ENCODE measurements at places on chromosomes 5 and 9.

DNA sequence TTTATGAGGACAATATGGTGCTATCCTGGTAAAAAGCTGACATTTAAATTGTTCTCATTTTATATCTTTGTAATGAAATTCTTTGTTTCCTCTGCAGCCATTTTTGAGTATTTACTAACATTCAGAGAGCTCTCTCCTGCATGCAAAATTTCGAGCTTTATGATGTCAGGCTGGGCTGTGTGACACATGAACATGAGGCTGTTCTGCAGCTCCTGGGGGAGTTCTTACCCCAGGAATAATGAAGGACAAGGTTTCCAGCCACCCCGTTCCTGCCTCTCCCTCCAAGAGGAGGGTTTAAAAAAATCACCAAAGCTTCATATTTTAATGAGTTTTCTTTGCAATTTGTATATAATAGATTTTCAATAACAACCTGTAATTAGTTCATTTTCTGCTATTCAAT is 252.4 kb downstream of the HSPA4 start:
- DNase-seq, result no peak

- DNase-seq, result no peak
These were observed 95.8 kb downstream of the AOPEP start for GRCh38 chr9:94822273-94822672.

DNA sequence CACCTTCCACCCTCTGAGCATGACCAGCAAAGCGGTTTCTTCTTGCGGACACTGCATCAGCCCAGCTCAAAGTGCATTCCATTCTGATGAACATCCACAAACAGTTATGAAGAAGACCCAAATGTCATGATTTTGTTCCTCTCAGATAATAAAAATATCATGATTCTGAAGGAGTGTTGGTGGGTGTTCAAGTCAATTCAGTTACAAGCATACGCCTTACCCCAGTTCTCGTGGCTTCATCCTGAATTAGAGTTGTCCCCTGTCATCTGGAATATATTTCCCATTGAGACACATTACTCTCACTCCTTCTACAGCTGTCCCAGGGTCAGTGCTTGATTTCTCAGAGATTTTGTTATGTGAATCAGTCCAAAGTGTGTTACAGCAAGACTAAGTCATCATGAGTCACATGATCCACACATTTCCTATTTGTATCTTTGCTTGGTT is 325.4 kb downstream of the RFX3 start:
- DNase-seq, result no peak

- DNase-seq, result no peak
These were observed 59.0 kb upstream of the PALM2AKAP2 start for GRCh38 chr9:109721001-109721400.

DNA sequence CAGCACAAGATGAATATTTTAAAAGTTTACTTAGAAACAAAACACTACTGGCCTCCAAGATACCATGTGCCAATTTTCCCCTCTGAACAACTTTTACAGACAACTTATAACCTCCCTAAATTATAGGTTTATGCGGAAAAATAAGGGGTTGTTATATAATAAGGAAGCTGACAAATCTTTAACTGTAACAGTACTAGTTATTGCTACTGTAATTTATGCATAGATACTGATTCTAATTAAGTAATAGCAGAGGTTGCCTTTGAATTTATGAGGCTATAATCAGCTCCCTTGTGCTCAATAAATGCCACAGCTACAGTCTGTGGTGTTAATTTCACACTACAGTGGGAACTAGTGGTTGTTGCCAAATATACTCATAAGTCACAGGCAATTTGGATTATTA is 291.3 kb upstream of the PCSK5 start:
- no peak for DNase-seq

DNA sequence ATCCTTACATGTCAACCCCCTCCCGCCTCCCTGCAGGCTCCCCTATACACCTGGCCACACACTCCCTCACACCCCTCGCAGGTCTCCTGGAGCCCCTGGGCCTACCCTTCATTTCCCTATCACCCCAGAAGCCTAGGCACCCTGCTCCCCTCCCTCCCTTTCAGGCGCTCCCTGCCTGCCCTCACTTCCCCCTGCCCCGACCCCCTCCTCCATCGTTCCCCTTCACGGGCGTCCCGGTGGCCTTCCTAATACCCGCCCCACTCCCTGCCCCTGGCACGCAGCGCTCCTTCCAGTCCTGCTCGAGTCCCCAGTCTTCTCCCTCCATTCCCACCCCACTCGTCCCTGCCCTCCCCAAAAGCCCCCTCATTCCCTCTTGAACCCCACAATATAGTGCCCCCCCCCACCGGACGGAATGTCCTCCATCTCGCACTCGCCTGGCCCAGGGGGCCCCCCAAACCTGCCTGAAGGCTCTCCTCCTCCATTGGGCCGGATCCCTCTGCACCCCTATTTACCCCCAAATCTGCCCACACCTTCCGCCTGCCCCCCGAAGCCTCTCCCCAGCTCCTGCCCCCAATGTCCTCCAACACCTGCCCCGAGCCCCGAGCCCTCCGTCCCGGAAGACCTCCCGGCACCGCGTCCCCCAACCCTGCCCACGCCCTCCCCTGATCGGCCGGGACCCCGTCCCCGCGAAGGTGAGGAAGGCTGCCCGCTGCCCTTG is 746 bp downstream of the STRBP start:
- peak; percentile 3 for DNase-seq

GRCh38 chr9:93984860-93985259 is 29.7 kb upstream of the BARX1 start:
- no peak for DNase-seq

- DNase-seq, result no peak
These were observed 71.5 kb upstream of the MEF2C start for GRCh38 chr5:88954511-88954910.

DNA sequence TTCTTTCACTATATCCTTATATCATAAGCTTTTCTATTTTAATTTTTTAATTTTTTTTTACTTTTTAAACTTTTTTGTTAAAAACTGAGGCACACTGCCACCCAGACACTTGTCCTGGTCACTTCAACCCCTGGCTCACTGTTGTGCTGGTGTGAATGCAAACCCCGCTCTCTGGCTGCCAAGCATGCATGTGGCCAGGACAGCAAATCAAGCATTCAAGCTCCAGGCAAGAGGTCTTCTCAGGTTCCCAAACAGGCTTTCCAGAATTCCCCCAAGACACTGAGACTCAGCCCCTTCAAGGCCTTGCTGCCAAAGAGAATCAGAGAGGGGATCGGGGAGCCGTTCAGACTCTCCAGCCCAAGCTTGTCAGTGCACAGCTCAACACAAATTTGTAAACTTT is 139.9 kb downstream of the FANCC start:
- DNase-seq, result no peak

DNA sequence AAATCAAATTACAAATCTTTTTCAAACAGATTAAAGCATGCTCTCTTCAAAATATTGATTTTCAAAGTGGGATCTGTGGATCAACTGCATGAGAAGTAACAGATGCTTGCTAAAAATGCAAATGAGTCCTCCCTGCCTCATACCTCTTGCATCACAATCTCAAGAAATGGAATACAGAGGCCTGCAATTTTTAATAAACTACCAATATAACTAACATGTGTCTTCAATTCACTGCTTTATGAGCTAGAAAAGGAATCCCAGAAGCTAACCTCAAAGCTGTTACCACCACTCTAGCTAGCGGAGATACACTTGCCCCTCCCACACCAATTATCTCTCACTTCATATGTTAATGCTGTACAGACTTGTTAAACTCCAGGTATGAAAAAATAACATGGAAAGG is 9.6 kb downstream of the OR13C5 start:
- no peak for DNase-seq

GRCh38 chr5:166758151-166758550 is 1533.3 kb upstream of the WWC1 start:
- no peak for DNase-seq

- no peak for DNase-seq
These were observed 3.0 kb upstream of the HRCT1 start for GRCh38 chr9:35903049-35903448.

- DNase-seq, result no peak
These were observed 16.1 kb upstream of the FRMD3 start for GRCh38 chr9:83554278-83554677.

- no peak for DNase-seq
These were observed 3.9 kb downstream of the MAP3K1 start for GRCh38 chr5:56819060-56819881.

GRCh38 chr9:134024828-134025605 is at the start of gene BRD3OS:
Gene BRD3OS (plus strand): TSS chr9:134025481. CDS start chr9:134026748, 1,267 bp downstream.
- DNase-seq, result peak; percentile 89

DNA sequence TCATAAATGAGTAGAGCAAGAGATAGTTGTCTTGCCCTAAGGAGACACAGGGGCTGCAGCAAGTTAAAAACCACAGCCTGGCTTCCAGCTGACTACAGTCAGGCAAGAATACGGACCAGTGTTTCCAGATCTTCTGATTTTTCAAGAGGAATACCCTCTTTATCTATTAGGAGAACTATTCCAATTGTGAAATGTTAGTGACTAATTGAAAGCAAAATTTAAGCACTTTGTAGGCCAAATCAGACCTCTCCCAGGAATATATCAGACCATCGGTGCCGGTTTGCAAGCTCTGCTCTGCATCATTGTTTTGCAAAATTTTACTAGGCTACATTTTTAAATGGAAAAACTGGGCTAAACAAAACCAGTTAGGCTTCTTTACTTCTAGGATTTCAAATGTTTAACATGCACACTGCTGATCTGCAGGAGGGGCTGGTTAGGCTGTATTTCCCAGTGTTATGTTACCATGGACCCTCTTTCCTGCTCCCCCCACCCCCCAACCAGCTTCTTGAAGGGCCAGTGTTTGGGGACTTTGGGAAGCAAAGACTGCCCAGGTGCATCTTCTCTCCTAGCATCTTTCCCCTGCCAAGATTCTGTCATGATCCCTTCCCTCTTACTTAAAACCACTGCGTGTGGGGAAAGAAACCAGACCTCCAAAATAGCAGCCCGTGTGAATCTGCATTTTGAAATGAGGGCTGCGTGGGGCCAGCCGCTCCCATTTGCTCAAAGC is 1.1 kb upstream of the ARSI start:
- DNase-seq, result no peak

- no peak for DNase-seq
These were observed 277.2 kb upstream of the MPDZ start for GRCh38 chr9:13556656-13557055.

GRCh38 chr9:92151691-92152393 is 36.6 kb upstream of the SPTLC1 start:
- no peak for DNase-seq

DNA sequence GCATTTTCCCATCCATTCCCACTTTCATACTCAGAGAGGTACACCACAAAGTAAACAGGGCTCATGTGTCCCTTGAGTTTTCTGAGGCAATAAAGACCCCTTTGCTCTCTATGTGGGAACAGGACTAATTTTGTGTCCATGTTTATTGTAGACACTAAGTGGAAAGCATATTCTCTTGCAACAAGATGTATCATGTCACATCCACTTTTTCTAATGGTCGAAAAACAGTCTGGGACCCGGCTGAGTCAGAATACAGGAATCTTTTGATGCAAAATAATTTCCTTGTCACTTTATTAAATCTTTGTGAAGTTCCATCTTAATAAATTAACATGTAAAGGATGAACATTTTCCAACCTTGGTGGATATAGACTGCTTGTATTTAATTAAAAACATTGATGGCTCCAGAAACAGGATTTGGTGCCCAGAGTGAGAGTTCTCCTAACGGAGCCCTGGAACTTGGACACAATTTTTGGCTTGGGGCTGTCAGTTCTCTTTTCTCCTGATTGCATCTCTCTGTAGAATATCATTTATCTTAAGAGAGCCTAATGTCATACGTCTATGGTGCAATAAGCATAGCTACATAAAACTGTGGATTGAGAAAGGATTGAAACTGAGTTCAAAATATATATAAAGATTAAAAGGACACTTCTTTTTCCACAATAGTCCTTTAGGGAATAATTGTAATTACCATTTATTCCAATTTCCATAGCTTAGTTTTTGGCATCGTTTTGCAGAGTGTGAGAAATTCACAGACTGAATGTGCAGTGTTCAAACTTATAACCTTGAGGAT is 1116.7 kb upstream of the SEMA6A start:
- DNase-seq, result no peak

DNA sequence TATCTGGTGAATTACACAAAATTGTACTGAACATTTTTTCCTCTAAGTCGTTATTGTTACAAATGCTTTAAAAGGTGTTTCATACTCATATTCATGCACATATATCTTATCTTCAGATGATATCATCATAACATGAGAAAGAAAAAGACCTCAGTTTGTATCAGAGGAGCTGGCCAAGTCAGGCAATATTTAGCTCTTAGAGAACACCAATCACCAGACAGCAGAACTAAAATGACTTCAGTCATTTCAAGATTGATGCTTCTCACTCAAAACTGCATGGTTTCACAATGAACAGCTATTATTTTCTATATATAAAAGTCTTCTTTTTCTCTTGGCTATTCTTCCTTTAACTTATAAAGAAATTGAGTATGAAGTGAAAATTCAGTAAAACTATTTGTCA is 44.6 kb downstream of the TSSK1B start:
- DNase-seq, result no peak

DNA sequence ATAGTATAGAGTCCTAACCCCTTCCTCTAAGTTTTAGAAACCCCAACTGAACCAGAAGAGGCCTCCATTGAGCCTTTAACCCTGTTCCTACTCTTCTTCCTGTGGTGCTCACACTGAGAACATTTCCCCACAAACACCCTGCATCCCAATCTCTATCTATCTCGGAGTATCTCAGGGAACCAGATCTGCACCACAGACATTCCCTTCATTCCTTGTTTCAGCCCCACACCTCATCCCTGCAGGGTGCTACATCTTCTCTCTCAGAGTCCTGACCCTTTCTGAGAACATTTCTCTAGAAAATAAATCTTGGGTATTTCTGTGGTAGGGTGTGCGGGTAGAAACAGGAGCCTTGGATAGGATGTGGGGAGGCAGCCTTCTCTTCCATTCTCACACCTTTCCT is 507.8 kb downstream of the PDE4D start:
- no peak for DNase-seq

DNA sequence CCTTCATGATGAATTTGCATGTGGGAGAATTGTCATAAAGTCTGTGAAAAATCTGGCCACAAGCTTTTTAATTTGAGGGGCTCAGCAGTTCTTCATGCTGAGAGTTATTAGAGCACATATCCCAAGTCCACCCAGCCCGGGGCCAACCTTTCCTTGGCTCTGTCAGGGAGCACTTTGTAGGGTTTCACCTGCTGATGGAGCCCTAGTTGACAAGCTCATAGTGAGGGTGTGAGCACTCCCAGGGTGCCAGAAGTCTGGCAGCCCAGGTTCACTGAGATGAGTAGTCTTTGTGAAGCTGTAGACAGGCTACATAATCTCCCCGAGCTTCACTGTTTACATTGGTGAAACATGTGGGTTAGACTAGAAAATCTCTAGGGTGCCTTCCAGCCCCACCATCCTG is 97.2 kb upstream of the NREP start:
- no peak for DNase-seq

GRCh38 chr5:68502531-68502930 is 287.0 kb downstream of the PIK3R1 start:
- DNase-seq, result no peak

GRCh38 chr9:100228352-100228869 is 124.3 kb downstream of the TEX10 start:
- DNase-seq, result no peak

All from T follicular helper cell (primary cell).